ENCODE measurements at places on chromosomes 5 and 9.

DNA sequence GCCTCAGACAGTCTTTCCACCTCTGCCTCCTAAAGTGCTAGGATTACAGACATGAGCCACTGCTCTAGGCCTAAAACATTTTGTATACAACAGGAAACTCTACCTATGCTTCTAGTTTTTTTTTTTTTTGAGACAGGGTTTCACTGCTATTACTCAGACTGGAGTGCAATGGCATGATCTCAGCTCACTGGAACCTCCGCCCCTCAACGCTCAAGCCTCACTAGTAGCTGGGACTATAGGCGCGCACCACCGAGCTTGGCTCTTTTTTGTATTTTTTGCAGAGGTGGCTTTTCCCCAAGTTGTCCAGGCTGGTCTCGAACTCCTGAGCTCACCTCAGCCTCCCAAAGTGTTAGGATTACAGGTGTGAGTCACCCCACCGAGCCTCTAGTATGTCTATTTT, 5.4 kb downstream of the HSPA9 start:
- DNase-seq: no peak

GRCh38 chr5:95162231-95162992, 122.5 kb downstream of the MCTP1 start:
- no peak for DNase-seq

GRCh38 chr5:122400341-122400740, 88.3 kb downstream of the SNCAIP start:
- no peak for DNase-seq

- no peak for DNase-seq
These were observed 91.8 kb upstream of the MVB12B start for GRCh38 chr9:126234681-126235335.

DNA sequence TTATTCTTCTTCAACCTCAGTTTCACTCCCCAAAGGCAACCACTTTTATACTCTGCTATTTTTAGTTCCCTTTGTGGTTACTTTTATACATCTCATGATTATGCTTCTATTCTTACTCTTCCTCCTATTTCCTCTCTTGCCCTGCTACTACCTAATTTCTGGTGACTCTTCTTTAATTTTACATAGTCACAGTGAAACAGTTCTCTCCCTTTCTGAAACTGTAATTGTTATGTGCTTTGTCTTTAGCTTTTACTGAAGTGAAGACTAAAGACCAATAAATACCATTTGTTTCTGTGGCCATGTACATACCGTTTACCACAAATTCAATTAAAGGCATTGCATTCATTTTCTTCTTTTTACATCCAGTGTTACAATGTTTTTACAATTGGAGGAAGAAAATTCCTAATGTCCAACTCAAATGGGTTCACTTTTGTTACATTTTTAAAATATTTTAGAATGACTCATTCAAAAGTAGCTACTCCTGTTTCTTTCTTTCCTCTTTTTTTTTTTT, 410.6 kb downstream of the PSAT1 start:
- DNase-seq: no peak

- DNase-seq: peak; percentile 24
These were observed 23.9 kb downstream of the IRF1 start for GRCh38 chr5:132466433-132467286.

DNA sequence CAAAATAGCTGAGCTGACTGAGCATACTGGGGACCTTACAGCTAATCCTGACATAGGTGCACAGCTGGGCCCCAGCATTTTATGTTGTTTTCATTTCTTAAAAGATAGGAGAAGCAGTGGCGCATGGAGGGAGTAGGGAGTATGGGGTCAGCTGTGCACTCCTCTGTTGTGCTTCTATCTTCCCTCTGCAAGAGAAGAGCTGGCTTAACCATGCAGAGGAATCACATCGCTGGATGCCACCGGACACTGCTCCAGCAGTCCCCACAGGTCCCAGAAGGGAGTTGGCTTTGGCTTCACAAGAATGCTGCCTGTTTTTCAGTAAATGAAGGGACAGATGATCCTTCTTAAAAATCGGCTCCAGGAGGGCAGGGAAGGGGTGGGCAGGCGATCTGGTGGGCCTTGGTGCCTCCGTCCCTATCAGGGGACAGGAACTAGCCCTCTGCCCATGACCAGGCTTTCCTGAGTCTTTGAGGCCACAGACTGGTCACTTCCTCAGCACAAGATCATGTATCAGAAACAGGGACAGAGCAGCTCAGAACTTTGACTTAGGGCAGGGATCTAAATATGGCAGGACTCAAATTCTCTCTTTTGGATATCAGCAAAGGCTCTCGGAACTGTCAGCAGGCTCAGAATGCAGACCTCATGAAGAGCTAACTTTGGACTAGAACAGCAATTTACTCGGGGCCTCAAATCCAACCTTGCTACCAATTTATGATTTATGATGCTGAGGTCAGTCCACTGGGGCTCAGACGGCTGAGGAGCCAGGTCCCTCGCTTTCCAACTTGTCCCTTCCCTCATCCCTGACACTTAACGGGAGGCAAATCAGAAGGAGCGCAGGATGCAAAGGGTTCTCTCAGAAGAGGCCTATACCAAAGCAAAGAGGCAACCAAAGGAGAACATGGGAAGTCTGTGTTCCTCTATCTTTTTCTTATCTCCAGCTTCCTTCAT, 47.2 kb downstream of the MARCHF3 start:
- DNase-seq: no peak

- DNase-seq: no peak
These were observed 452.3 kb downstream of the ZSWIM6 start for GRCh38 chr5:61784341-61784740.

DNA sequence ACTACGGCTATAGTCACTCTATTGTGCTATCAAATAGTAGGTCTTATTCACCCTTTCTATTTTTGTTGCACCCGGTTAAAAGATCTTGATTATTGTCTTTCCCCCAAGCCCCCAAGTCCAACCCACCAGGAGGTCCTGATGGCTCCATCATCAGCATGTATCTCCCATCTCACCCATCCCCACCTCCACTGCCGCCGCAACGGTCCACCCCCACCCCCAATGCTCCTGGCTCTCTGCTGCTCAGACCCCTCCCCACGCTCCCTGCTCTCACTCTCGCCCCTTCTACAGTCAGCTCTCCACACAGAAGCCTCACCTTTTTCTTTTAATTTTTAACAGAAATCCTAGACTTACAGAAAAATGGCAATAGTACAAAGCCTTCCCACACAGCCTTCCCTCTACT, 51.5 kb upstream of the SH3PXD2B start:
- DNase-seq: no peak

DNA sequence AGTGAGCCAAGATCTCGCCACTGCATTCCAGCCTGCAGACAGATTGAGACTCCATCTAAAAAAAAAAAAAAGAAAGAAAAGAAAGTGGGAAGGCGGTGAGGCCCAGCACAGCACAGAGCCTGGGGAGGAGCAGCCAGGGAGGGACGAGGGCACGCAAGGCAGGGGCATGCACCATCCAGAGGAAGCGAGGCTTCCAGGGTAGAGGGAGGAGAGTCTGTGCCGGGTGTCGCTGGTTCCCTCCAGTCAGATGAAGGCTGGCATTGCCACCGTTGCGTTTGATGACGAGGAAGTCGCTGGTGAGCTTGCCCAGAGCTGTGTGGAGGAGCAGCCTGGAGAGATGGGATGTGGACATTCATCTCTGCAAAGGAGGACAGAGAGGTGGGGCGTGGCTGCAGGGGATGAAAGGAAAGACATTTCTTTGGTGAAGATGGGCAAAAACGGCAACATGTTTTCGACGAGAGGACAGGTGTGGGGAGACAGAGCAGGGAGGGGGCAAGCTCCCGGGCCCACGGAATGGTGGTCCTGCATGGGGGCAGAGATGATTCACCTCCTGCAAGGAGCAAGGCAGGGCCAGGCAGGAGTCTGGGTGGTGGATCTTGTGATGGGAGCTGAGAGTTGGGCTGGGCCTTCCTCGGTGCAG, 18.6 kb upstream of the OLFM1 start:
- DNase-seq: no peak

DNA sequence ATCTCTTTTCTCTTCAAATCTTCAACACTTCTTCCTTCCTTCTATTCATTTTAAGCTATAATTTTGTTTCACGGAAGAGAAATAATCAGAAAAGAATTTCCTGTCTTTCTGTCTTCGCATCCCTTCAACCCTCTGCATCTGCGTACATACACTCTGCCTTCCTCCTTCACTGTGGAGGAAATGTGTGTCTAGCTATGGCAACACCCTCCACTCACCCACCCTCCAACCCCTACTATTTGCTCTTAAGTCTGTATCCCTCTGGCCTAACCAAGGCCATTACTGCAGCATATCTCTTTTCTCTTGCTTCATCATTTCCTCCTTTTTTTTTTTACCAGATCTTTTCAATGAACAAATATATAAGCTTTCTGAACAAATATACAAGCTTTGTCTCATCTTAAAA, 105.7 kb upstream of the NUDT12 start:
- no peak for DNase-seq

- DNase-seq: no peak
These were observed 35.3 kb downstream of the AQP7 start for GRCh38 chr9:33366979-33367480.

GRCh38 chr9:3179711-3180110, 335.8 kb upstream of the PUM3 start:
- DNase-seq: no peak

GRCh38 chr5:160036243-160036642, 27.3 kb downstream of the TTC1 start:
- no peak for DNase-seq

GRCh38 chr9:115170358-115171073, 52.6 kb upstream of the TNC start:
- DNase-seq: peak; percentile 57

DNA sequence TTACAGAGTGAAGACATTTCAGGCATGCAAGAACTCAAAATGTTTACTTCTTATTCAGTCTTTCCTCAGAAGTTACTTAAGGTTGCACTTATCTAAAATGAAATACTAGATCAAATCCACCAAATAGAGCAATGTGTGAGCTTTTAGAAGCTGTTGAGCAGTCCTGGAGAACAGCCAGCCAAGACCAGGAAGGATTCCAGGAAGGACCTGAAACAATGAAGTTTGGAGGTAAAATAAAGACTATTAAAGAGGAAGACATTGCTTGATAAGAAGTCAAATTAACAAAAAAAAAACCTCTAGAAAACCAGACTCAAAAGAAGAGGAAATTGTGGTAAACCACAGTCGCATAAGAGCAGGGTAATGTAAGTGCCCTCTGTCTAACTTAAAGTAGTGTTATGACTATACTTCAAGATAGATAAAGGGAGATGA, 156.2 kb upstream of the S1PR3 start:
- DNase-seq: no peak

DNA sequence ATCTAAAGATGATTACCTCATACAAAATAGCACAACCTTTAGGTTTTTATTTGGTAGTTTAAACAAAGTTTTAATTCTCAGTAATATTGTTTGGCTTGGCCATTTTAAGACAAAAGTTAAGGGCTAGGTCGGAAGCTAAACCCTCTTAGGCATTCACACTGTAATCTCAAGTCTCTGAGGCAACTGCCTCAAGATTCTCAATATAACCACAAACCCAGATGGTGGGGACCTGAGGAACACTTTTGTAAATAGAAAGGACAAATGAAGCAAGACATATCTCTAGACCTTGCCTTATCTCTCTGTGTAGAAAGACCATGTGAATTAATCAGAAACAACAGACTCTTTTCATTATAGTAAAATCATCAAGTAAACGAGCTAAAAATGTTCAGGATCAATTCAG, 500.2 kb upstream of the CDH6 start:
- DNase-seq: peak; percentile 25

GRCh38 chr5:122413722-122414121, 101.7 kb downstream of the SNCAIP start:
- no peak for DNase-seq

GRCh38 chr9:129174724-129175514, 3.1 kb downstream of the IER5L start:
- peak; percentile 89 for DNase-seq

- no peak for DNase-seq
These were observed 41.0 kb upstream of the KDM4C start for GRCh38 chr9:6716766-6717165.

DNA sequence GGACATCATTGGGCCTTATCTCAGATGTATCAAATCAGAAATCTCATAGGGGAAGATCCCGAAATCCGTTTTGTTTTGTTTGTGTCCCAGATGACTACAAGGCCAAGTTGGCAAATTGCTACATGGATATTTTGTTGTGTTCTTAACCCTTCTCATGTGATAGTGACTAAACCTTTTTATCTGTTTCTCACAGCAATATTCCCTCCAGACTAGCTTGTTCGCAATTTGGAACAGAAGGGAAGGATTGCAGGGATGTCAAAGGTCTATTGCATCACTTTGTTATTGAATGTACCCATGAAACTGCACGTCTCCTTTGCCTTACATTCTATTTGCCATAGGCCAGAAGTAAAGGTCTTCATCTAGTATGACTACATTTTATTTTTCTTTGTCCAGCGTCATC, 453.9 kb downstream of the NFIB start:
- no peak for DNase-seq

GRCh38 chr5:139103762-139104161, 94.4 kb downstream of the SIL1 start:
- DNase-seq: no peak

DNA sequence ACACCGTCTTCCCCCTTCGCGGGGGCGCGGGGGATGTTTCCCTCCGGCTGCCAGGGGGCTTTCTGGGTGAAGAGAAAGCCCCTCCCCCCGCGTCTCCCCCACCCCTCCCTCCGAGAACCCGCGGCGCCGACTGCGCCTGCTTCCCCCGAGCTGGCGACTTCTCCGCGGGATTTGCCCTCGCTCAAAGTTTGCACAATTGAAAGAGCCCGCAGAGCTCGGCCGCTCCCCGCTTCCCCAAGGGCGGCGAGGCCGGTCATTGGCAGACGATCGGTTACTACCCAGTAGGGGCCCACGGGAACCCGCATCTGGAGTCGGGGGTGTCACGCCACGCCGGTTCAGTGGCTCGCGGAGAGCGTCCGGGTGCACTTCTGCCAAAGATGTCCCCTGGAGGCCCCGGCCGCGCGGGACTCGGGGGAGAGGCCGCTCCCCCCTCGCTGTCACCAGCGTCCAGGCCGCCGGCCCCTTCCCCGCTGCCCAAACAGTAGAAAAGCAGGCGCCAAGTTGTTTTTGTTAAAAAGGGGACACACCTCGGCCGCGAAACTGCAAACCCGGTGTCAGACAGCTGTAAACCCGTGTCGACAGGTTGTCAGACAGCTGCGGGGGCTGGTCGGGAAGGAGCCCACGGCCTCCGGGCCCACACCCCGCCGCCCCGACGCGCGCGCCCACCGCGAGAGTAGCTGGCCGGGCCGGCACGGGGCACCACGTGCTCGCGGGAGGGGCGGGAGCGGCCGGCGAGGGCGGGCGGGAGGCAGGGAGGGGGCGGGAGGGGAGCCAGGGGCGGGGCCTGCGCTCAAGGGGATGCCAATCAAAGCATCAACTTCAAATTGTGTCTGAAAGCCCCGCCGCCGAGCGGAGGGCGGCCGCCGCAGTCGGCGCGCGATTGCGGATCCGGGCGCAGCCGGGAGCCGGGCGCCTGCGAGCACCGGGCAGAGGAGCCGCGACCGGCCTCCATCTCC, at the start of gene IRX1:
Gene IRX1, plus strand, starts transcription at position 827 of the 956 bp plus-strand sequence. CDS start 274 bp downstream, outside the sequence.
- no peak for DNase-seq

GRCh38 chr5:86532429-86532828, 85.3 kb upstream of the COX7C start:
- no peak for DNase-seq

Data from urothelium cell line (cell line).